ENCODE measurements at places on chromosomes 3 and 15.

DNA sequence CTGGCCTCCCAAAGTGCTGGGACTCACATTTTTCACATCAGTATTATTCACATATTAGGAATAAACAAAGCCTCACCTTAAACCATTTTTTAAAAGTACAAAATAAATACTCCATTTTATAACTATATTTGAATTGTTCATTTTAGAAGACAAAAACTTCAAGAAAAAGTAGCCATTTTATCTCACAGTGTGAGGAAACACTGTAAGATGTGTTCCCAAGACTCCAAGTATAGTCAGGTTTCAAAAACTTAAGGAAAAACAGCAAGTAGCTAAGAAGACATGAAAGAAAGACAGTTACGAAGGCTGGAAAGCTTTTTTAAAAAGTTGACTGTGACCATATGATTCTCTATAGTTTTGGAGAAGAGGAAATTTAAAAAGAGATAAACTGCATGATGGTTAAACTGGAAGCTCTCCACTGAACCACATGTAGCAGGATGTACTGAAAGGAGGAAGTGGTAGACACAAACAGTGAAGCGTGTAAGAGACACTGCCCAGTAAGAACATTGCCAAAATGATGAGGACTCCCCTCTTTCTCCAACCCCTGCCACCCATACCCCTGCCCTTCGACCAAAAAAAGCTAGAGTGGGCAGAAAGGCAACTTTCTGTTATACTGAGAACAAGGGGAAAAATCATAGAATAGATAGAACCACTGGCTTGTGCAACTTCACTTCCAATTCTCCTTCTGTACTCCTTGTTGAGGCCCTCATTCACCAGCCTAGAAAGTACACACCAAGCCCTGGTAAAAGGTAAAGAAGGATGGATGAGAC lies 6.2 kb upstream of the TMF1 start:
- no peak for DNase-seq

DNA sequence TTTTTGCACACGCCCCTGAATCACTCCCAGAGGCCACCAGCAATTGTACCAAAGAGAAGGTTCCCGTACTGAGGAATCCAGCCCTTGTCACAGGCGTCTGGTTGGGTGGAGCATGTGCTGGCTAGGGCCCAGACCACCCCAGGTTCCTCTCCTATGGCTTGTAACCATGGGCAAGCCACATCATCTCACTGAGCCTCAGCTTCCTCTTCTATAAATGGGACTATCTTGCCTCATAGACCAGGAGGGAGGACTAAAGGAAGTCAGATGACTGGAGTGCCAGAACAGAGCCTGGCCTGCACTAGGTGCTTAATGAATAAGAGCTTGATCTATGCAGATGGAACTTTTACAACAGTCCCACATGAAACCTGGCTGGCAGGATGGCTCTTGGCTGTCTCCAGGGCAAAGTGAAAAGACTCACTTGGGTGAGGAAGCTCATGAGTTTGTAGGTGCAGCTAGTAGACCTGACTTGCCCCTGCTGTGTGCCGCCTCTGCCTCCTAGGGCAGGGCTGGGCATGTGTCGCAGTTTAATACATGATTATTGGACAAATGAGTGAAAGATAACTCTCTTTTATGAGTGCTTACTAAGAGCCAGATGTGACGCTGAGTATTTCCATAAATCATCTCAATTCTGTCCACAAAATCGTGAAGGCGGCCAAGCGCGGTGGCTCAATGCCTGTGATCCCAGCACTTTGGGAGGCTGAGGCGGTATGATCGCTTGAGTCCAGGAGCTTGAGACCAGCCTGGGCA lies 29.3 kb downstream of the CTSH start:
- no peak for DNase-seq

DNA sequence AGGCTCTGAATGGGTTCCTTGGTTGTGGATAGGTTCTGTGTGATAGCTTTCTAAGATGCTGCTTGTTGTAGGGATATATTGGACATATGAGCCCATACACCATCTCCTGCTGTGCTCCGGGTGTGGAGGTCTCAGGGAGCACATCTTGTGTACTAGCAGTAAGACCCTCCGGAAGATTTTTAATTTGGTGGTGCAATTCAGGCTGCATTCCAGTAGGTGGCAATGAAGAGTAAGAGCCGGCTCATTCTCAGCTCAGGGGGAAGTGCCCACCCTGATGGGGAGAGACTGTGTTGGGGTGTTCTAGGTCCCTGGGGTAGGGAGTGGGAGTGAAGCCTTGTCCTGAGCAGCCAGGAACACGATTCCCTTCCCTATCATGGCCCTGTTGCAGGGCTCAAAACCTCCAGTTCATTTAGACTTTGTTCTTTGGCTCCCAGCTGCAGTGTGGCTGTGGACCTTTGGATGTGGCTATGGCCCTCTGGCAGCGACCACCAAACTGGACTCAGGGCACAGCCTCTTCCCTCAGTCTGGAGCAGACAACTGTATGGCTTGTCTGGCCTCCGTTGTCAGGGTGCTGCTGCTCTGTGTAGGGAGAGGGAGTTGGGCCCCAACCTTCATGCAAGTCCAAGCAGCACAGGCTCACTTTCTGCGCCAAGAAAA lies 104.7 kb downstream of the UNC13C start:
- DNase-seq: peak; percentile 20

DNA sequence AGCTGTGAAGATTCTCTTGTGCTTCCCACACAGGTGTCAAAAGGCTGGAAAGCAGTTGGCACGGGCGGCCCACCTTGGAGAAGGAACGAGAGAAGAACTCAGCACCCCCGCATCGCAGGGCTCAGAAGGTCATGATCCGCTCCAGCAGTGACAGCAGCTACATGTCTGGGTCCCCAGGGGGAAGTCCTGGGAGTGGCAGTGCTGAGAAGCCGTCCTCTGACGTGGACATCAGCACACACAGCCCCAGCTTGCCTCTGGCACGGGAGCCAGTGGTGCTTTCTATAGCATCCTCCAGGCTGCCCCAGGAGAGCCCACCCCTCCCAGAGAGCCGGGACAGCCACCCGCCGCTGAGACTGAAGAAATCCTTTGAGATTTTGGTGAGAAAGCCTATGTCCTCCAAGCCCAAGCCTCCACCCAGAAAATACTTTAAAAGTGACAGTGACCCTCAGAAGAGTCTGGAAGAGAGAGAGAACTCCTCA lies 31.4 kb downstream of the STARD5 start:
- DNase-seq: no peak

DNA sequence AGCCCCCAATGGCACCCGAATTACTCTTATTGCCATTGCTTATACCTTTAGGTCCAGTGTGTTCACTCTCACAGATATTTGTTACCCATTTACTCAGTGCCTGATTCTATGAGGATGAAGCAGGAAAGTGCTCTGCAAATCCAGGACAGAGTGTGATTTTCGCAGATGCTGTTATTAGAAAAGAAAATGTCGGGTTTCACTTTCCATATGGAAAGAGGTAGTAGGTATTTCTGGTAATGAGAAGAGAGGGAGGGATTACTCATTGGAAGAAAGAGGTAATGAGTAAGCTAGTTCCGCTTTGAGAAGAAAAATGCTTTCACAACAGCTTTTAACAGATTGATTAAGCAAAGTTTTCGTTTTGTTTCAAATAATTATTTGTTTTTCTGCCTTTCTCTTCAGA lies 336.3 kb upstream of the CFAP20DC start:
- no peak for DNase-seq

GRCh38 chr15:31569836-31570235 lies 243.2 kb downstream of the KLF13 start:
- no peak for DNase-seq

GRCh38 chr15:60118626-60119025 lies 114.5 kb downstream of the FOXB1 start:
- no peak for DNase-seq

GRCh38 chr3:68089572-68090011 lies 435.2 kb upstream of the SUCLG2 start:
- no peak for DNase-seq

DNA sequence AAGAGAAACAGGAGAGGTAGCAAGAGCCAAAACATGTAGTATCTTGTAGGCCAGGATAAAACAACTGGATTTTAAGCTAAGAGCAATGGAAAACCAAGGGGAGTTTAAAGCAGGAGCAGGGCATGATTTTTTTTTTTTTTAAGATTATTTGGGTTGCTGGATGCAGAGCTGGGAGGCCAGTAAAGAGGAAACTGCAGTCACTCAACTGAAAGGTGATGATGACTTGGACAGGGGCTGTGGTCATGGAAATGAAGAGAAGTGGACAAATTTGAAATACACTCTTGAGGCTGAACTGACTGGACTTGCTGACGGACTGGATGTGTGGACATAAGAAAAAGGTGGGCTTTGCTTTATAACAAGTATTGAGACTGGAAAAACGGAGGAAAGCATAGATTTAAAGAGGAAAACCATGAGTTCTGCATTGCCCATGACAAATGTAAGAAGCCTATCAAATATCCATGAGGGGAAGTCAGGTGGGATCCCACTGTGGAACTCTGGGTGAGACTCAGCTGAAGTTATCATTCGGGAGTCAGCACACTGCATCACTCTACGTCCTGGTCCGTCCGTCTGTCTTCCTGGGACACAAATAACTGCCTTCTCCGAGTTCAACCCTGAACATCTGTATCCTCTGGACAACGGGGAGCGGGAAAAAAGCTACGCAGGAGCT lies 688 bp downstream of the XPC start:
- peak; percentile 8 for DNase-seq

DNA sequence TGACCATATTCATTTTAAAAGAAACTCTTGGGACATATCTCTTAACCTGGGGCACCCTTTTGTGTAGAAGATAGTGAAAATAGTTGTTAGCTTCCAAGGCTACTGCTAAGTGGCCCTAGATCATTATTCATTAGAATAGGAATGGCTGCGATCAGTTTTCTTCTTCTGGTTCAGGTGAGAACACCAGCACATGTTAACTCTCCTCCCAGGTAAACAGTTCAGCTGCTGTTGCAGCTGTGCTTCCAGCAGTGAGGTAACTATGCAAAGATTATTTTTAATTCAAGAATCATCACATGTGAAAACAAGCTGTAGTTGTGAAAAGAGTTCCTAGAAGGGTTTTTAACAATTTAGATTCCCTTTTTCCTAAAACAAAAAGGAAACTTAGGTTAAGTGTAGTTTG lies 43.3 kb downstream of the ZPLD1 start:
- DNase-seq: peak; percentile 73

GRCh38 chr15:41494922-41495735 lies 1.5 kb downstream of the ITPKA start:
- DNase-seq: peak; percentile 78

- DNase-seq: no peak
These were observed 409.4 kb upstream of the PPP2R3A start for GRCh38 chr3:135556174-135556573.

GRCh38 chr3:78659386-78659987 lies 1108.3 kb downstream of the ROBO1 start:
- DNase-seq: peak; percentile 44

DNA sequence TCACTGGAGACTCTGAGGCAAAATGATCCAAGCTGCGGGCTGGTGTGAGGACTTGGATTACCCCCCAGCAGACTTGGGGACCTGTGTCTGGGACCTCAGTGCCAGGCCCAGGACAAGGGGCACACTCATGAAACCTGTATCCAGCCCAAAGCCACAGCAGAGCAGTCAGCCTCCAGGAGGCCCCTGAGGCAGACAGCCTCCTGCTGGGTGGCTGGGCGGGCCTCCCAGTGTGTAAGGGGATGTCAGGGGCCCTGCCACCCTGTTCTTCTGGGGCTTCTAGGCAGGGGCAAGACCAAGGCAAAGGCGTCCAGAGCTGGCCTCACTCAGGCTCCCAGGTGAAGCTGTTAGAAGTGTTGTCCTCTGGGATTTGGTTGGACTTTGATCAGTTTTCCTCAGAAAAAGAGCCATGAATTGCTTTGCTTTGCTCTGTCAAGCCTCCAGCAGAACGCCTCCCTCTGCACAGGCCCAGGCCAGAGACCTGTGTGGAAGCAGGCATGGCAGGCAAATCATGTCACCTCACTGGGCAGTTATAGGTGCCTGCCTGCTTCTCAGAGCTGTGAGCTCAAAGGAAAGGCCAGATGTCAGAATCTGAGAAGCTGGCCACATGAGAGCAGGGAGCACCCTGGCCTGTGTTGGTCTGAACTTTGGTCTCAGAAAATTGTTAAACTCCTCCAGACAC lies 77.4 kb downstream of the SMAD6 start:
- no peak for DNase-seq

DNA sequence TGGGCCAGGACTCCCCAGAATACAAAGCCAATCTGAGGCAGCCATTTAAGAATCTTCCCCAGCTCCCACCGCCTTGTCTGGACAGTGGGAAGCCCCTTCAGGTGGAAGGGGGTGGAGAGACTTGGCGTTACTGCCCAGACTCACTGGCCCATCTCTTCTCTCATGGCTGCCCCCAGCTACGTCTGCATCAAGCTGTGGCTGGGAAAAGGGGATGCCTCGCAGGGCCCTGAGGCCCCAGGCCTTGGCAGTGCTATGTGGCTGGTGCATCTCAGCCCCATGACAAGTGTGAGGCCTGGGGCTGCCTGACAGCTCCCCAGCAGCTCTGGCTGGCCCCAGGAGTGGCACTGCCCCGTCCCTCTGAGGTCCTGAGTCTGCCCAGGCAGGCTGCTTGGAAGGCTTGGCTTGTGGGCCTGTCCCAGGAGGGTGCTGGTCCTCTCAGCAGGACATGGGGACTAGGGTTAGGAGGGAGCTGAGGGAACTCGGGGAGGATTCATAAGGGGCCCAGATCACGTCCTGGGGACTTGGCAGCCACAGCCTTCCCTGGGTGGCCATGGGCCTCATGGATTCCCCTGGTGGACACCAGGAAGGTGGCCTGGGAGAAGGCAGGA lies 20.2 kb upstream of the SLC41A3 start:
- no peak for DNase-seq

- DNase-seq: no peak
These were observed 85.6 kb downstream of the IGF2BP2 start for GRCh38 chr3:185739264-185739701.

GRCh38 chr3:5348229-5348902 lies 160.9 kb downstream of the EDEM1 start:
- peak; percentile 1 for DNase-seq

DNA sequence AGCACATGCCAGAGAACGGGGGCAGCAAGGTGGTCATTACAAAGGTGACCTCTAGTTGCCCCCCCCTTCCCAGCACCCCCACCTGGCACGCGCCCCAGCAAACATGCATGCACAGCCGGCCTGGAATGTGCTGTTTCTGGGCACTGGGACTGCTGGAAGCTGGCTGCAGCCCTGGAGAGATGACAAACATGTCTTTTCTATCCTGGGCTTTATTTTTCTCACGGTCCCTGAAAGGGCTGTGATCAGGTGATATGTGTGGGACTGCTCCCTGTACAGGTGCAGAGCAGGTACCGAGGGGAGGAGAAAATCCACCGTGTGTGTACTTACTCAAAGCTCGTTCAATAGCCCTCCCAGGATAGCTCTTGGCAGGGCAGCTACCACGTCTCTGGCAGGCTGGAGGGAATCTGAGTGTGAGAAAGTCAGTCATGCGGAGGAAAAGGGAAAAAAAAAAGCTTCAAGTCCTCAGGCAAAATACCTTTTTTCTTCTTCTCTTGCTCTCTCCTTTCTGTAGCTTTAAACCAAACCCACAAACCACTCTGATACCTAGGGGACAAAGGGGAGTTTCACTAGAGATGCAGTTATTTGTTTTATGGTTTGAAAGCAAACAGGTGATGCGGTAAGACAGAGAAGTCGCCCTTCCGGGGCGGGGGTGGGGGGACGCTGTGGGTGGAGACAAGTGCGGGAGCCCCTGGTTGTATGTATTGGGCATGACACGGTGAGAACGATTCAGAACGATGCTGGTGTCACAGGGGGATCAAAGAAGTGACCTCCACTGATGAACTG lies 5.0 kb upstream of the HES1 start:
- DNase-seq: peak; percentile 94

GRCh38 chr3:98329392-98330124 lies 24.1 kb upstream of the OR5K4 start:
- peak; percentile 74 for DNase-seq
